ENCODE measurements at places on chromosomes 4 and X.

GRCh38 chr4:8722556-8722955 is 130.0 kb downstream of the CPZ start:
- no peak for DNase-seq

- no peak for DNase-seq
Observed at GRCh38 chr4:38117591-38117990, 157.4 kb downstream of the PTTG2 start.

GRCh38 chrX:40912166-40912565 is 173.1 kb upstream of the USP9X start:
- DNase-seq, result no peak

- DNase-seq, result no peak
Observed at GRCh38 chrX:148572337-148572736, 71.9 kb downstream of the AFF2 start.

DNA sequence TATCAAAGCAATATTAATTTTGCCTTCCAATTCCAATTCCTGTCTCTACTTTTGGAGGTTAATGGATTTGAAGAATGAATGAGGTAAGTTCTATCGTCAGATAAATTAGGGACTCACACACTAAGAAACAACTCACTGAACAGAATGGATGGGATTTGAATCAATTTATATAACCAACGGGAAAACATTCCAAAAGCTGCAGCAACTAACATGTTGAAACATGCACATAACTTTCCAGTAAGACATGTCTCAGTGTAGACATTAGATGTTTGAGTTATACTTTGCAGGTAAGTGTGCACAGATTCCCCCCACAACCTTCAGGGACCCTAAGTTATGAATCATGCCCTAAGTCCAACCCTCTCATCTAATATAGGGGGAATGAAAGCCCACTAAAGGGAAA is 34.3 kb downstream of the TFDP3 start:
- no peak for DNase-seq

DNA sequence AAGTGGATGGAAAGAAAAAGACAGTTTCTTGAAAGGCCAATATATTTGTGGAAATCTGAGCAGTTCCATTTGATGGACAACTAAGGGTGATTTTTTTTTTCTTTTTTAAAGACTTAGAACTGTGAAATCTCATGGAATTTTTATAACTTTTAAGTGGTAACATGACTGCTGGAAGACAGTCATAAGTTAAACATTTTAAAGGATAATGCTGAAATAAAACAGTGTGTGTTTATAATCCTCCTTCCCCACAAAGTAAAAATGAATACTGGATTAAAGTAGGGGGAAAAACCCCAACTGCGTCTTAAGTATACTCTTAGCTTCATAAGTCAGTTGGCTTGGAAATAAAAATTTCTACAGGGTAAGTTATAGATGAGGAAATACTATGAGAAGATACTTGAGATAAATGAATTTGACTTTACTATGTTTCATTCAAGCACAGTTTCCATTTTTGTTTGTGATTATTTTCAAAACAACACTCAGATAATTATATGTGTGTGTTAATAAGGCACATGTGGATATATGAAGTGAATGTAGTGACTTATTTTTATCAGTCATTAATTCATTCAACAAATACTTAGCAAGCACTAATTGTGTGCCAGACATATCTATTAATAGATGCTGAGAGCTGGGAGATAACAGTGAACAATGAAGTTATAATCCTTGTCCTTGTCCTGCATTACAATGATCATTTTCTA is 129.2 kb upstream of the ETNPPL start:
- DNase-seq, result no peak

- no peak for DNase-seq
Observed at GRCh38 chr4:77911091-77911490, 48.5 kb downstream of the MRPL1 start.

DNA sequence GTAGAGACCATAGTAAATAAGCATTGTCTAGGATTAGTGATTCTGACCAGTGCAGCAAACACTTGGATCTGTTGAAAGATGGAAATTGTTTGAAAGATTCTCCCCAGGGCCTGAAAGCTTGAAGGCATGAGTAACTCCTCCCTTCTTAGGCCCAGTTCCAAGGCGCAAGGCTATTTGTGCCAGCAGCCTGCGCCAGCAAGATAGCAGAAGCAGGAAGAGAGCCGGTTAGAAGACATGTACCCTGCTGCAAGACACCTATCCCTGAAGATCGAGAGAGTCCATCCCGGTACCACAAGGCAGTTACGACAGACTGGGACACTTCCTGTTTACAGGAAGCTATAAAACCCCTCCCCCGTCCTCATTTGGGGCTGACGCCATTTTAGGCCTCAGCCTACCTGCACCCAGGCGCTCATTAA is 72.4 kb upstream of the JADE1 start:
- DNase-seq, result no peak

GRCh38 chr4:147981305-147981704 is 249.4 kb downstream of the ARHGAP10 start:
- no peak for DNase-seq

DNA sequence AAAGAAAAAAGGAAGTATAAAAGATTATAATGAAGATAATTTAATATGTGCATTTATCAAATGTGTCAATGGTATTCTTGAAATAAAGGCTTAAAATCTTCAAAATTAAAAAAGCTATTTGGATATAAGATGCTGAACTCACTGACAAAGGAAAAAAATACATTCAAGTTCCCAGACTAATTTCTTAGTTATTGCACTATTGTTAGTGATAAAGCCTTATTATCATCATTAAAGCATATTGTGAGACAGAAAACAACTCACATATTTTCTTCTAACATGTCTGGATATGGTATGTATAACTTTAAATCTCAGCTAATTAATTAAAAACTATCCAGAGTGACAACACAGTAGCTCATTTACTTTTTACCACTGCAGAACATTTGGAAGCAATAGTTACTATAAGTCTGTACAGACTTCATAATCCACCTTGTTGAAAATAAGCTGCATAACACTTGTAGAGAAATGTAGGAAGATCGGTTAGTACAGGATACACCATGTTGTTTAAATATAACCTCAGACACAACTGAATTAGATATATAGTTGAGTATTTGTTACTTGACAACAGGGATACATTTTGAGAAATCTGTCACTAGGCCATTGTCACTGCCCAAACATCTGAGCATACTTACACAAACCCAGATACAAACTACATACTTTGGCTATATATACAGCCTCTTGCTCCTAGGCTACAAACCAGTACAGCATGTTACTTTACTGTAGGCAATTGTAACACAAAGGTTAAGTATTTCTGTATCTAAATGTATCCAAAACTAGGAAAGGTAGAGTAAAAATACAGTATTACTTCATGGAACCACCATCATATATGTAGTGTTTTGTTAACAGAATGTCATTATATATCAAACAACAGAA is 12.8 kb upstream of the FAM200B start:
- no peak for DNase-seq

DNA sequence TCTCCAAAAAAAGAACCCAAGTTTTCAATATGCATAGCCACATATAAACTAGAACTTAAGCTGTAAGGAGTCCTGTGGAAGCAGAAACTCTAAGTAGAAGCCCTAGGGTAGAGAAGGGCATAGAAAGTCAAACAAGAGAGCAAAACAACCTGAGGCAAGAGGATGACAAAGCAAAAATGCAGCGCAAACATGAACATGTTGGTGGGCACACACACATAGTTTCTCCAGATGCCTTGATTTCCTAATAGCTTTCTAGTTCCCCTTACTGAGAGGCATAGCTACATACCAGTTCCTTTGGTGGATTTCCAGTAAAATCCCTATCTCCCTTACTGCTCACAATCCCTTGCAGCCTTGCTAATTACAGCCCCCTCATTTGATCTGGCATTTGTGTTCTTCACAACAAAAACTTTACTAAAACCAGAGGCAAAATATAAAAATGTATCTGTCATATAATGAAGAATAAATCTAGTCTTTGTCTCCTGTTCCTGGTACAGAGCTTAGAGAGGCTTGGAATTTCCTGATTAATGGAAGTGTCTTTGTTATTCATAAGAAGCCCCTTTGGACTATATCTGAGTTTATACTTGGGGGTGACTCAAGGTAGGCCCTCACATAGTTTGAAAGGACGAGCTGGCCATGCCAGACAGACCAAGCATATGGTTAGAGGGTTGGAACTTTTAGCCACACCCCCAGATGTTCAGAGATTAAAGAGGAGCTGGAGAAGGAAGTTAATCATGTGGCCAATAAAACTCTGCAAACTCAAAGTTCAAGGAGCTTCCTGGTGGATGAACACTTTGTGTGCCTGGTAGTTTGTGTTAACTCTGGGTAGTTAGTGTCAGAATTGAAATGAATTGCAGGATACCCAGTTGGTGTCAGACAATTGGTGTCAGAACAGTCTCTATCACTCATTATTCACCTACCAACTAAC is 52.7 kb upstream of the ZCCHC13 start:
- DNase-seq, result no peak

DNA sequence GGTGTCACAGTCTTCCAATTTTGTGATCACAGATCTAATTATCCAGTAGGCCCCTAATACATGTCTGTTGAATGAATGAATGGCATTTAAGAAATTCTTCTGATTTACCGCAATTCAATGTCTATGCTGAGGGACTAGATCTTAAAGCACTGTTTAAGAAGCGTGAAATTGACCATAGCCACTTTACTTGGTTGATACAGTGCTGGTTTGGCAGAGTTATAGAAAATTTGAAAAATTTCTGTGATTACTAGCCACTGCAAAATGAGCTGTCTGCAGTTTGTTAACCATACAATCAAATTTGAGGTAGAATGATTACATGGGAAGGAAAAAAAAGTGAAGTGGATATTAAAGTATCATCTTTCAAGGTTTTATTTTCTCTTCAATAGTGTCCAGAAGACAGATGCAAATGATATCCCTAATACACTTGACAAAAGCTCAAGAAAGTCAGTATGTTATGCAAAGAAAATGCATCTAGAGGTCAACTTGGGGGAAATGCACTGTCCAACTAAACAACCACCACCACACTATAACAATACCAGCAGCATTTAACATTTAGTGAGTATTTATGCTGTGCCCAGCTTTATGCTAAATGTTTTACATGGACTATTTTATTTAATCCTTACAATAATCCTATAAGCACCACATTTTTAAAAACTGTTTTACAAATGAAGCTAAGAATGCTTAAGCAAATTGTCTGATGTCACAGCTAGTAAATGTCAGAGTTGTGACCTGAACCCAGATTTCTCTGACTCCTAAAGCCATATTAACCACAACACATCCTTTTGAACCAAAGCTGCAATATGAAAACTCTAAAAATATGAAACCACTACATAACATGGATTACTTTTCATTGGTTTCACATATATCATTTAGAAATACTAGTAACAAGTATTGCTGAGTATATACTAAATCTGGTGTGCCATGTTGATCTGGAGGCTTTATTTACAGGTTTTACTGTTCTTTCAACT is 217.9 kb upstream of the MAB21L2 start:
- DNase-seq, result no peak

- no peak for DNase-seq
Observed at GRCh38 chr4:1770245-1770644, 22.8 kb upstream of the FGFR3 start.

DNA sequence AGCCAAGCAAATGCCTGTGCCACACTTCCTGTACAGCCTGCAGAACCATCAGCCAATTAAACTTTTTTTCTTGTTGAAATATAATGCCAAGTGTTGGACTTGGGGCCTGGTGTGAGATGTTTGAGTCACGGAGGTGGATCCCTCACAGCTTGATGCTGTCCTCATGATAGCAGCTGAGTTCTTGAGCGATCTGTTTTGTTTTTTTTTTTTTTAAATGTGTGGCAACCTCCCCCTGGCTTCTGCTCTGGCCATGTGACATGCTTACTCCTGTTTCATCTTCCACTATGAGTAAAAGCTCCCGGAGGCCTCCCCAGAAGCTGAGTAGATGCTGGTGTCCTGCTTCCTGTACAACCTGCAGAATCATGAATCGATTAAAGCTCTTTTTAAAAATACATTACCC is 973.3 kb upstream of the FTHL17 start:
- DNase-seq, result no peak

DNA sequence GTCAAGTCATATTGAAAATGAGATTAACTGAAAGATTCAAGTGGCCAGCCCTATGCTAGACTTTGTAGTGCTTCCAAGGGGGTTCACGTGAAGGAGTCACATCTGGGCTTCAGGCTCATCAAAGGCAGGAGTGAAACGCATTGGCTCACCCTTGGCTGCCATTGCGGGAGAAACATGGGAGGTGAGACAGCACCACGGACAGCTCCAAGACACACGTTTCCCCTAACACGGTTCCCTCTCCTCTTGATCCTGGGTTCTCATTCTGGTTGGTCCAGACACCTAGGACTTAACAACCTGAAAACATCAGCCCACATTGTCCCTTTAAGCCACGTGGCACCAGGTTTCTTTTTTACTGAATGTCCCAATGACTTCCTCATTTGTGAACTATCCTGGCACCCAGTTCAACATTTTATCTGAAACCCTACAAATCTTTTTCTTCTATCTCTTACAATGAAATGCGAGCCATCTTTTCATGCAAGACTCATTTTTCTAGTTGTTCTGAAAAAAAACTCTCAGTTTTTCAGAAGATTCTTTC is 279.0 kb upstream of the VCX3A start:
- no peak for DNase-seq

GRCh38 chrX:9909254-9909653 is 57.9 kb upstream of the CLDN34 start:
- no peak for DNase-seq

DNA sequence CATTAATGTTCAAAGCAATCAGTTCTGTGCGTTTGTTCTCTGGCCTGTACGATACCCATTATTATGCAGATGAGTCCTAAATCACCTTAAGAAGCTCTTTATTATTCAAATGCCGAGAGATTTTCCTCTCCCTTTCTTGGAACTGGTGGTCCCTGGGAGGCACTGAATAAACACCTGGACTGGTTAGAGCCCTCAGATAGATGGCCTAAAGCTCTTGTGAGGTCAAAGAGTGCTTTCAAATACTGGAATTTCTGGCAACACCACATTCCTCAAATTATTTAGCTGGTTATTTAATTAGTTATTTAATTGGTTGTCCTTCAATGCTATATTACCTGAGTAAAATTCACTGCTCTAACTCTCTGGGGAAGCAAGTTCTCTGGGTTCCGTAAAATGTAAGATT is 3.0 kb downstream of the ARHGEF38 start:
- no peak for DNase-seq

GRCh38 chrX:117982694-117983392 is 133.8 kb downstream of the KLHL13 start:
- no peak for DNase-seq

DNA sequence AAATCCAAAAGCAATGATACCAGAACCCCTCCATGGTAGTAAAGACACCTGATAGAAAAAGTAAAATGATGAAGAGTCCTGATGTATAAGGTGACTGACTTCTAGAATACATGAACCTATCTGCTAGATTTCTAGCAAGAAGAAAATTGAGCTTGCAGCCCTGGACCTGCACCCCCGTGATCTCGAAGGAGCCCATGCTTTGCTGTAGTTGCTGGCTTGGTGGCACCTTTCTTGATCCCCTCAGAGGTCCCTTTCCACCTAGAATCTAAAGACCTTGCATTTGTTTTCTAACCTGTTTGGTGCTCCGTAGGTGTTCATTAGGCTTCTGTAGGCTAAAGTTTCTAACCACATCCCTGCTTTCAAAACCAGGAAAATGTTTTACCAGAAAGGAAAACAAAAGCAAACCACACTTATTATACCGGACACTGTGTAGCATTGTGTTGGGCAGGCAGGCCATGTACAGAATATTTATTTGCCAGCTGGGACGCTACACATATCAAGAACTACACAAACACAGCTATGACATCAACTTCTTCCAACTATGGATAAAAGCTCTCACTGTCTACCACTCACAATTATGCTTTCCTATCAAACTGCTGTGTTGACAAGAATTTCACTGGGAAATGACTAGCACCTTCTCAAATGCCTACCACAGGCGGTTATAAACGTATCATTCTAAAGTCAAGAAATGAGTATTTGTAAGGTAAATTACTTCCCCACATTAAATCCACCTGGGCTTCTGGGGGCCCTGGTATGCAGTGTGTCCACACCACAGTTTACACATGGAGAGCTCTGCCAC is 316.2 kb downstream of the UNC5C start:
- DNase-seq, result no peak

Data from hindlimb muscle (tissue), 1 donor.